ENCODE measurements at places on chromosomes 12 and 14. TPM values are rescaled to one million over a fixed set of nuclear protein-coding genes. Genes with fewer than 3 reads are reported as not detected.

- no peak for DNase-seq
Observed at GRCh38 chr14:68834816-68835215, 41.9 kb upstream of the ZFP36L1 start.

DNA sequence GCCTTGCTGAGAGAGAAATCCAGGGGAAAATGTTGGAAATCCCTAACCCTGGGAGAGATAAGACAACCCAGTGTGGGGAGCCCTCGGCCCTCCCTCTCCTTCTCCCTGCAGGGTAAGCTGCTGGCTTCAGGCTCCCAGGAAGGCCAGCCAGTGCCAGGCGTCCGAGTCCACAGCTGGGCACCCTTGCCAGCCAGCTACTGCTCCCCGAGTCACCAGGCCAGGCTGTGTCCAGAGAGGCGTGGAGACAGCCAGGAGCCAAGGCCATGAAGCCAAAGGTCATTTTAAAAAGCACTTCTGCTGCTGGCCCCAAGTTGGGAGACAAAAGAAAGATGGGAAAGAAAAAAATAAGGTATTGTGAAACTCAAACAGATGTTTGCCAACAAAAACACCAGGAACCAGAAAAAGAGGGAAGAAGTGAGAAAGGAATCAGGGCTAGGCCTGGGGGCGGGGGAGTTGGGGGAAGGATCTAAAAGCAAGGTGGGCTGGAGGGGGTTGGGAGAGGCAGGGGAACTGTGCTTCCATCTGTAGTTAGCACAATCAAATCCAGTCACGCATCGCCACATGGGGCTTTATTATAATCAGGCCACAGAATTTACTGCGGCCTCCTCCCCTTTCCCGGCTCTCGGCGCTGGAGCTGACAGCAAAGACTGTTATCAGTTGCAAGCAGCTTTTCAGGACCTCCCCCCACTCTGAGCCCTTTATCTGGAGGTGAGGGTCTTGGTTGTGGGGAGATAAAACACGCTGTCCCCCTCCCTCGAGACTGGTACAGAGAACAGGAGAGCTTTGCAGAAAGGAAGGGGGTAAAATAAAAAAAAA is 33.5 kb downstream of the RBM19 start:
- DNase-seq, result no peak

DNA sequence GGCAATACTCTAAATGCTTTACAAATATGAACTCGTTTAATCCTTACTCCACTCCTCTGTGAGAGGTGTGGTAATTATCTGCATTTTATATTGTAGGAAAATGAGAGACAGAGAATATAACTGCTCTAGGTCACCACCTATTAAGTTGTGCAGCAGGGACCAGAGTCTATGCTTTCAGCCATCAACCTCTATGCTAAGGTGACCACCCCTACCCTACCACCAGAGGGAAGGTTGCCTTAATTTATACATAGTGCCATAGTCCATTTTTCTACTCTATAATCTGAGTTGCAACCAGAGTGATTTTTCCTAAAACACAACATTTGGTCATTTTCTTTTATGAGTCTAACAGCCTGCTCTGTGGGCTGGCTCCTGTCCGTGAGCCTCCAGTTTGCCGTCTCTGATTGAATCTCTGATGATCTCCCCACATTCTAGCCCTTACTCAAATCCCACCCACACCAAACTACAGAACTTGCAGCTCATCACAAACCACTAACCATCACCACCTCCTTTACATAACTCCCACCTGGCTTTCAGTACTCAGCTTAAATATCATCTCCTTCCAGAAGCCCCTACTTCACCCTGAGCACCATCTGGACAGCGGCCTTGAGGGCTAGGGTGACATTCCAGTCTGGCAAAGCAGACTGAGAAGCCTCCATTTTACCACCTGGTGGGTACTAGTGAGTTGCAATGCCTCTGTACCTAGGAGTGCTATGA is 126.6 kb downstream of the PPM1H start:
- no peak for DNase-seq

DNA sequence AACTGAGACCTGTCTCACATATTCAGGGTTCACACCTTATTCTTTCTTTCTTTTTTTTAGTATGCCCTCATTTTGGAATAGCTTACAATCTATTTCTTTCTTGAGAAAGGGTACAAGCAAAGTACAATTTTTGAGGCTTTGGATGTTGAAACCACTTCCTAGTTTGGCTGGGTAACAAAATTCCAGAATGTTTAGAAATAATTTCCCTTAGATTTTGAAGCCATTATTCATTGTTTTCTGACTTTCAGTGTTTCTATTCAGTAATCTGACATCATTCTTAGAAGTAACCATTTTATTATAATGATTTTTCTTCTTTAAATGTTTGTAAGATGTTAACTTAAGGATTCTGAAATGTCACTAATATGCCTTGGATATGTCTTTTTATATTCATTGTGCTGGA is 28.2 kb downstream of the ST8SIA1 start:
- no peak for DNase-seq

- no peak for DNase-seq
Observed at GRCh38 chr12:49515266-49515665, 23.6 kb upstream of the KCNH3 start.

DNA sequence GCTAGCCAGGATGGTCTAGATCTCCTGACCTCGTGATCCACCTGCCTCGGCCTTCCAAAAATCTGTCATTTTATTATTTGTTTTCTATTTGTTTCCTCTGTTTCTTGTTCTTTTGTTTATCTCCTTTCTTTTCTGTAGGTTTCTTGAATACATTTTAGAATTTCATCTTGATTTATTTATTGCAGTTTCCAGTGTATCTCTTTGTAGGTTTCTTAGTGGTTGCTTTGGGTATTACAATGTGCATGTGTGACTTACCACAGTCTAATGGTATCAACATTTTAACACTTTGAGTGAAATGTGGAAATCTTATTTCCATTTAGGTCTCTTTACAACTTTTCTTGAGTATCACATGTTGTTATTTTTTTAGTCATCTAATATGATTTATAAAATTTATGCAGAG is 29.9 kb upstream of the MUCL1 start:
- DNase-seq, result no peak

DNA sequence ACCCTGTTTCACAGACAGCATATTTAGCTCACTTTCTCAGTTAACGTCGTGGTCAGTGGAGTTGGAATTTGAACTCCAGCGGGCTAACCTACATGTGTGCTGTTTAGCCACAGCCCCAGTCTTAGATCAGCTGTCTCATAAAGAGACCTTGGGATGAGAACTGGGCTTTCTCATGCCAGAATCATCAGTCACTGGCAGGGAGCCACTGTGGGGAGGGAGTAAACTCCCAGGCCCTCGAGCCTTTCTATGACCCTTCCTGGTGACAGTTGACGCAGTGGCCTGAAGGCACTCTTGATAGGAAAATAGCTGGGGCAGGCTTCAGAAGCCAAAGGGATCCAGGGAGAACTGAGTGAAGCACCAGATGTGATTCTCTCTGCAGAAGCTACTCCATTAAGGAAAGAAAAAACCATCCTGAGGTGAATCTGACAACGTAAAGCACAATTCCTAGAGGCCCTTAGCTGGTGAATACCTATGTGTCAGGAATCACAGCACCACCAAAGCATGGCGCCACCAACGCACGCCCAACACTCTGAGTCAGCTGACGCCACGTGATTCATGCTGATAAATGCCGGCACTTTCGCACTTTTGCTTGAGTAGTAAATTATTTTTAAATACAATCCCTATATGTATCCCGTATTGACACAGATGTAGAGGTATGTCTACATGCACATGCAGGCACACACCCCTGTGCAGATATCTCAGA is 279.6 kb upstream of the TMEM132C start:
- no peak for DNase-seq

DNA sequence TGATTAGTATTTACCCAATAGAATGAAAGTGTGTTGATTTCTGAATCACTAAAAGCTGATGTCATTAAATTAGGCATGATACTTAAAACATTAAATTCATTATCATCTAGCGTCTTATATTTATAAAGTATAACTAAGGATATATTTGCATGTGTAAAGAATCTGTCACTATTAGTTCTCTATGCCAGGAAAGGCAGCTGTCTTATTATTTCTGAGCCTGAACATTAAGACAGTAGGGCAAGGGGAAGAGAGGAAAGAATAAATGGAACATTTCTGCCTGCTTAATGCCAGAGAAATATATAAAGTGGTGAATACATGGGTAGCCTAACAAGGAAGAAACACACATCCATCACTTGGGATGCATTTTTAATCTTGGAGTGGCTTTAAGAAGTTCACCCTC is 965.1 kb upstream of the TMEM132C start:
- no peak for DNase-seq

- DNase-seq, result no peak
Observed at GRCh38 chr12:10590966-10591365, 22.4 kb downstream of the MAGOHB start.

DNA sequence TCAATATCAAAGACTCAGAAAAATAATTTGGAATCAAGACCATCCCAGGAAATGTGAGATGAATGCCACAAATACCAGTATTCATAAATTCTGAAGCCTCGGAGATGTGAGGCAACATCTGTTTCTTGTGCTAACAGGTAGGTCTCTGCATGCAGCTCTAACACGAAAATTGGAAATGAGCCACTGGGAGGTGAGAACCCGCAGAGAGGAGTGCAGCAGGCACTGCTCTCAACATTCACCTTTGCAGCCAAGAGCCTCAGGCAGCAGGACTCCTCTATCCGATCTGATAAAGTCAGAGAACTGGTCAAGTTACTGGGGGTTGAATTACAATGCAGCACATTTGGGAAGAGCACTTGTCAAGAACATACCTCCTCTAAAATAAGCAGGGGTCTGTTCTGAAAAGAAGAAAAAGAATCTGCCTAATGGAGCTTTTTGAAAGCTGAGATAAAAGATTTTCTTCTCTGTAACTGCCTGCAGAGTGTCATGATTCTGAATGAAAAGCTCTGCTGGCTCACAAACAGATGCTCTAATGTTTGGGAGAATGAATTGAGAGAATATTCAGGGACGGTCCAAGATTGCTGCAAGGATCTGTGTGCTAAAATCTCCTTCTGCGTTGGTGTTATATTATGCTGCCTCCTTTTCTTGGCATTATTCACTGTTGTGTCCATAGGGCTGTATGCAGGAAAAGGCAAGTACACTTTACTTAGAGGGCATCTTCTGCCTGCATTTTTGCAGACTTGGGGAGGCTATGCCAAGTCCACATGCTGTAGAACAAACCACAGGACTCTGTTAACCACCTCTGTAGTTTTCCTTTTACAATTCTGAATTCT is 209.6 kb upstream of the KRR1 start:
- DNase-seq, result no peak

GRCh38 chr12:113099764-113100163 is 35.8 kb downstream of the RASAL1 start:
- no peak for DNase-seq

Gene GSC
- not detected for polyA plus RNA-seq

Gene GDF3
- 0.96 TPM for polyA plus RNA-seq

Gene AQP2
- 95.1 TPM for polyA plus RNA-seq

Gene PLEK2
- polyA plus RNA-seq, result 2.8 TPM

Gene BCL11B
- 2.3 TPM for polyA plus RNA-seq

Gene AMN
- polyA plus RNA-seq, result 22.8 TPM

Gene MMP17
- polyA plus RNA-seq, result 2.4 TPM

Gene FOXG1
- 0.06 TPM for polyA plus RNA-seq

All from right renal pelvis (tissue), 4 donors.